Effector CD4-positive, alpha-beta T cell (primary cell): ENCODE measurements at places on chromosomes 3 and 15.

GRCh38 chr3:76961284-76961683 lies 78.6 kb upstream of the ROBO2 start:
- no peak for DNase-seq

GRCh38 chr3:48835650-48836366 lies 11.9 kb downstream of the PRKAR2A start:
- DNase-seq: no peak

GRCh38 chr15:40092979-40093869 lies 15.5 kb downstream of the BMF start:
- no peak for DNase-seq

GRCh38 chr3:192494174-192494573 lies 233.2 kb downstream of the FGF12 start:
- no peak for DNase-seq

- DNase-seq: no peak
Measured at GRCh38 chr3:148106062-148106461, 591.6 kb upstream of the AGTR1 start.

DNA sequence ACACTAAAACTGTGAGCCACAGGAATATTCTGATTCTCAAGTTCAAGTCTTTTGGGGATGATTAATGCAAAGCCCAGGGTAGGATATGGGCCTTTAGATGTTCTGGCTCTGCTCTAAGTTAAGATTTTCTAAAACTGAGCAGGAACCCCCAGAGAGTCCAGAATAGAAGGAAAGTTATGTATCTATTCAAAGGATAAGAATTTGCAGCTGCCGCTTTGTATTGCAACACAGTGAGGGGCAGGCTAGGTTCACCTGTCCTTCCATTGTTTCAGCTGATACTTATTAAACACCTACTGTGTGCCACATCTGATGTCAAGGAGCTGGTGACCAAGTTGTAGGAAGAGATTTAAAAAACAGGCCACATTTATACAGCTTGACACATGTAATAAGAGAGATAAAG lies 290.4 kb downstream of the MAGI1 start:
- no peak for DNase-seq

DNA sequence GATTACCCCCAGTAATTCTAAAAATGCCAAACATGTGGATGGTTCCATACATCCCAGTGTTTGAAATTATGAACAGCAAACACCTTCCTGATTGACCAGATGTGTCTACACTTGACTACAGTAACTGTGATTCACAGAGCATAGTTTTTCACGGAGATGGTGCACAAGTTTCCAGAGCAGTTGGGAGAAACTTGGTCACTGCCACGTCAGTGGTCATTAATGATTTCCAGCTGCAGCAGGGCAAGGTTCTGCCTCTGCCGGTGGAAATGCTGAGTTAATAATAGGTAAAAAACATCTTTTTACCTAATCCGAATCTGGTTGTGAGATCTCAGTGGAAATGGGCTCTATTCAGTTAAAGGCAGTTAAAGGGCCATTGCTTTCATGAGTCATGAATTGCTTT lies 154.1 kb upstream of the FEZF2 start:
- no peak for DNase-seq

- DNase-seq: peak; percentile 24
Measured at GRCh38 chr3:184727357-184728009, 15.6 kb upstream of the MAGEF1 start.

- DNase-seq: no peak
Measured at GRCh38 chr3:184731786-184732537, 20.1 kb upstream of the MAGEF1 start.
